ENCODE measurements at places on chromosomes 11 and 22.

GRCh38 chr22:23064381-23065068, 5.8 kb upstream of the GNAZ start:
- no peak for DNase-seq

DNA sequence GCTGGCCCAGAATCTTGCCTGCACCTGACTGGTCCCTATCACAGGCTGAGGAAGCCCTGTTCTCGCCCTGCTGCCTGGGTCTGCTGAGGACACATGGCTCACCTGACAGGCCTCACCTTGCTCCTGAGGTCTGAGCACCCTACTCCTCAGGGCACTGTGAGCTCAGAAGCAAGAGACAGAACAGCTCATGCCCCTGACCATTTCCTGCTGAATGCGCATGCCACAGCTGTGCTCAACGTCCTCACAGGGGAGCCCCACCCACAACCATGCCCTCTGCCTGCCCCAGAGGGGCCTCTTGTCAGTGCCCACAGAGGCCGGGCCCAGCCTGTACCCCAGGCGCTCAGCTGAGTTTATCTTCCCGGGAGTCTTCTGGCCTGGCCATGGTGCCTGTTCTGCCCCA, 2.8 kb upstream of the TSPO start:
- DNase-seq: no peak

DNA sequence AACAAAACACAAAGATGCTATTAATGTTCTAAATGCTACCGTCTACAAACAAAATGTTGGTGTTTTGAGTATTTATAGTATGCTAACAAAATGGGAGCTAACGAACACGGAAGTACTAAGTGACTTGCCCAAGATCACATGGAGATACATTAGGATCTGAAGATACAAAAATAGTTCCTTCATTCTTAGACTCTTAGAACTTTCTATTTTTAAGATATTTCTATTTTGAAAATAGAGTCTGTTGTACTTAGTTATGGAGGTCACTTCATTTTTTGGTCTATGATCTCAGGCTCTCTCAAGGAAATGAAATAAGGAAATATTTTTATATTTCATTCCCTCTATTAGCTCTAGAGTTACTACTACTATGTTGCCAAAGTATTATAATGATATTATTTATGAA, 64.2 kb downstream of the APOL5 start:
- no peak for DNase-seq

- no peak for DNase-seq
These were observed 385.3 kb downstream of the DYNC2H1 start for GRCh38 chr11:103494491-103494890.

- DNase-seq: no peak
These were observed 38.8 kb upstream of the TOLLIP start for GRCh38 chr11:1348146-1348795.

GRCh38 chr22:44793106-44793505, 40.7 kb downstream of the ARHGAP8 start:
- DNase-seq: no peak

GRCh38 chr22:23744001-23744400, 6.9 kb downstream of the ZNF70 start:
- DNase-seq: no peak

- no peak for DNase-seq
These were observed 208.6 kb downstream of the KIRREL3 start for GRCh38 chr11:126791991-126792390.

Measured in HEK293T (cell line).